T-helper 2 cell treated with Interferon-gamma antibody and Interleukin-4, amounts not matched to agents 5 μg/mL and 100 μg/mL, for 36 hours (primary cell): ENCODE measurements at places on chromosomes 7 and 10.

DNA sequence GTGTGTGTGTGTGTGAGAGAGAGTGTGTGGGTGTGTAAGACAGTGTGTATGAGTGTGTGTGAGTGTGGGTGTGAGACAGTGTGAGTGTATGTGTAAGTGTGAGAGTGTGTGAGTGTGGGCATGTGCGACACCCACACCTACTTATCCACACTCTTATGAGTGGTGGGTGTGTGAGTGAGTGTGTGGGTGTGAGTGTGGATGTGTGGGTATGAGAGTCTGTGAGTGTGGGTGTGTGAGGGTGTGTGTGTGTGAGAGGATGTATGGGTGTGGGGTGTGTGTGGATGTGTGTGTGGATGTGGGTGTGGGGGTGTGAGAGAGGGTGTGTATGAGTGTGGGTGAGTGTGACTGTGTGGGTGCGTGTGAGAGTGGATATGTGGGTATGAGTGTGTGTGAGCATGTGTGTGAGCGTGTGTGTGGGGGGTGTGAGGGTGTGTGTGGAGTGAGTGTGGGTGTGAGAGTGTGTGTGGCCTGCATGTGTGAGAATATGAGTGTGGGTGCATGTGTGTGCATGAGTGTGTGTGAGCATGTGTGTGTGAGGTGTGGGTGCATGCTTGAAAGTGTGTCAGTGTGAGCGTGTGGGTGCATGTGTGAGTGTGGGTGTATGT, 15.1 kb downstream of the VWC2 start:
- no peak overlapping the region for H3K4me3 ChIP-seq
- H3K27me3 ChIP-seq = no peaks in the 10 kb centered on the region
- no peaks in the 10 kb centered on the region for H3K4me1 ChIP-seq
- no peaks in the 10 kb centered on the region for H3K36me3 ChIP-seq
- no peak overlapping the region for H3K27ac ChIP-seq
- DNase-seq = no peak

DNA sequence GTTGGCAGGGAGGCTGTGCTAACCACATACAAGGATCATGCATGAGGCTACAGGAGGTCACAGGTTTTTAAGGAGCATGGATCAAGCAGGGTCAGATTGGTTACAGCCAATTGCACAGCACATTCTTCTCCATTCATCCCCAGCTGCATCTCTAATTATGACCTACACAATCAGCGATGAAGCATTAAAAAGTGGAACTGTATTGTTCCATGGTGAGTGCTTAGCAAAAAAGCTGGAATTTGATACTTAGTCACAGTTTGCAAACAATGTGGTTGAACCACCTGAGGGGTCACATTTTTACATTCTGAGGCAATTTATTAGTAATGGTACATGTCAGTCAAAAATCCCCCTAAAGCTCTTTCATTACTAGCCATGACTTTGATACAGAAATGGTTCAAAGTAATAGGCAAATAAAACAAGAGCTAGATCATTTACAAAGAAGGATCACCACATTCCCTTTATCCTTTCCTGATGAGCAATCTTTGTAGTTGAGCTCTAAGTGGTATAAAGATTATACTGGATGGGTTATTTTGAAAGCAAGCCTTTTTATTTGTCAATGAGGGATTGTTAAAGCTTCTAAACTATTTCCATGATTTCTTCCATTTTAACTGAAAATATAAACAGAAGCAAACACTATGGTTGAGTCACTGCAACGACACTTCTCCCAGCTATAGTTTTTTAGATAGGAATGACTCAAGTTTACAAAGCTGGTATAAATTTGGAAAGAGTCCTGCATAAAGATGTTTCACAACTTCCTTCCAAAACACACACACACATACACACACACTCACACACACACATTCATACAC, 217.8 kb upstream of the SEMA3A start:
- H3K27ac ChIP-seq = no peak overlapping the region
- H3K4me1 ChIP-seq = no peaks in the 10 kb centered on the region
- no peaks in the 10 kb centered on the region for H3K36me3 ChIP-seq
- H3K27me3 ChIP-seq = no peaks in the 10 kb centered on the region

- H3K27ac ChIP-seq = no peak overlapping the region
- no peaks in the 10 kb centered on the region for H3K36me3 ChIP-seq
- no peaks in the 10 kb centered on the region for H3K27me3 ChIP-seq
- DNase-seq = no peak
- no peak overlapping the region for H3K4me3 ChIP-seq
These were observed 16.7 kb downstream of the CRPPA start for GRCh38 chr7:16404636-16405035.

- DNase-seq = no peak
- no peak overlapping the region for H3K27ac ChIP-seq
- H3K27me3 ChIP-seq = no peaks in the 10 kb centered on the region
- H3K4me3 ChIP-seq = no peak overlapping the region
- no peaks in the 10 kb centered on the region for H3K36me3 ChIP-seq
These were observed 723.5 kb downstream of the GRM8 start for GRCh38 chr7:126529254-126529653.

GRCh38 chr7:45092931-45093235, 4.1 kb upstream of the NACAD start:
- peaks cover 6% of the 10 kb centered on the region for H3K4me1 ChIP-seq
- peaks cover 38% of the 10 kb centered on the region for H3K27me3 ChIP-seq
- no peak overlapping the region for H3K4me3 ChIP-seq

DNA sequence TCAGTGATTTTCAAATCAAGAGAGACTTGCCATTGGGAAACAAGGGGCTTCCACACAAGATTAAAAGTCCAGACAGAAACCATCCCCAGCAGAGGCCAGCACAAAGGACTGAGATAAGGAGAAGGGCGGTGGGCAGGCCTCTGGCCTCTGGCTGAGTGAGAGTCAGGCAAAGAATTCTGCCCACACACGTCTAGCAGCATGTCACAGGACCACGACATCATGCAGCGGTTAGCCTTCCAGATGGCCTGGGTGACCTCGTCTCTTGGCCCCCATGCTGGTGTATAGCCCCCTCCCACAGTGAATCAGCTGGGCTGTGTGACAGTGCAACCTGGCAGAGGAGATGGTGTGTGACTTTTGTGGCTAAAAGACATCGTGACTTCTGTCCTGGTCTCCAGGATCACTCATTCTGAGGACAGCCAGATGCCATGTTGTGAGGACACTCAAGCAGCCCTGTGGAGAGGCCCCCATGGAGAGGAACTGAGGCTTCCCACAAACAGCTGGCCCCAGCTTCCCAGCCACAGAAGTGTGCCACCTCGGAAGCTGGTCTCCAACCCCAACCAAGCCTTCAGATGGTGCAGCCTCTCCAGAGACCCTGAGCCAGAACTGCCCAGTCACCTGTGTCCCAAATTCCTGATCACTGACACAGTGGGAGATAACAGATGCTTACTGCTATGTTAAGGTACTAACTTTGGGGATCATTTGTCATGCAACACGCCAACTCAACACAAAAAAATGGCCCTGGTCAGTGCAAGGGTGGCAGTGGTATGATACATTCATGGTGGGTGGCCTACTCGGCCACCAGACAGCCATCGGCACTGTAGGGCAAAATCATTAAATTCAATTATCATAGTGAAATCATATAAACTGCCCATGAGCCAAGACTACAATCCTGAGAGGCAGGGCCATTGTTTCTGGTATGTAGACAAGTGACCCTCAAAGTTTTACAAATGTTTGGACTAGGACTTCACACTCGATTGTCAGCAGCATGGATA, 73.2 kb downstream of the TNS3 start:
- no peak overlapping the region for H3K27ac ChIP-seq
- no peak for DNase-seq
- H3K36me3 ChIP-seq = no peaks in the 10 kb centered on the region
- H3K4me3 ChIP-seq = no peak overlapping the region
